ENCODE measurements at places on chromosomes 3 and 15.

DNA sequence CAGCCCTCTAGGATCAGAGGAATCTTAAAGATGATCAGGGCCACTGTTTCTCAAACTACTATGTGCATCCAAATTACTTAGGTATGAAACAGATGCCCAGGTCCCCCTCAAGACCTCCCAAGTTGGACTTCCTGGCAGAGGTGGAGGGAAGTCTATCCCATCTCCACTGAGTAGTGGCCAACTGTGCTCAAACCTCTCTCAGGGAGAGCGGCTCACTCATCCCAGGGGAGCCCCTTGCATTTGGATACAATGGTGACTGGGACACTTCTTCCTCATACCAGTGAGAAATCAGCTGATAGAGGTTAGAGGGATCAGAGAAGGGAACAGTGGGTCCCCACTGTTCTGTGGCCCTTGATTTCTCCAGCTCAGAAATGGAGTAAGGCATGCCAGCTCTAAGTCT lies 8.7 kb upstream of the WNT7A start:
- DNase-seq, result no peak

GRCh38 chr3:132628157-132628556 lies 31.1 kb downstream of the ACKR4 start:
- DNase-seq, result no peak

- DNase-seq, result no peak
Observed at GRCh38 chr15:89163271-89164055, 57.9 kb downstream of the RLBP1 start.

DNA sequence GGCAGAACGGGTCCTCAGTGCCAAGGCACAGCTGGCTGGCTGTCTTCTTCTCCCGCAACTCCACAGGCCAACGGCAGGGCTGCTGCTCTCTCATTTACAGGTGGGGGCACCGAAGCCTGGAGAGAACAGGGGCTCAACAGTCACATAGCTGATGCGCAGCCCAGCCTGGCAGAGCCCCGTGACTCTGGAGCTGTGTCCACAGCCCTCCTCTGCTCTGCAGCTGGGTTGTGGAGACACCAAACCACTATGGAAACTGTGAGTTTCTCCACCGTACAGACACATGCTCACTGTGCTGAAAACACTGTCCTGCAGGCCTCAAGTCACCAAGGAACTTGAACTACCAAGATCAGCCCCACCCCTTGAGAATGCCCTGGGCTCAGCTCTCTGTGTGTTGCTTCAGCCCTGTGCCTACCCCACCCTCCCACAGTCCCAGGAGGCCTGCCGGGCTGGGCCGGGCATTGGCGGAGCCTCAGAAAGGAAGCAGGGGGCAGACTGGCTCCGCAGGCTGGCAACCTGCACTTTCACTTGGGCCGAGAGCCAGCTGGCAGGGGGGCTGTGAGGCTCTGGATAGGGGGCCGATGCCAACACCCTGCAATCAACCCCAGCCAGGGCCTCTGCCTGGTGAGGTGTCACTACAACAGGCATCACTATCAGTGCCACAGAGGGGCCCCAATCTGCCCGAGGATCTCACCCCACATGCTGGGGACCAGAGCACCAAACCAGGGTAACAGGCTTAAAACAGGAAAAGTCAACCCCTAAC lies 113.7 kb upstream of the RPL32 start:
- peak; percentile 81 for DNase-seq

- DNase-seq, result no peak
Observed at GRCh38 chr3:154729741-154730140, 299.8 kb upstream of the GPR149 start.

- no peak for DNase-seq
Observed at GRCh38 chr3:23202203-23202920, 765 bp upstream of the UBE2E2 start.

DNA sequence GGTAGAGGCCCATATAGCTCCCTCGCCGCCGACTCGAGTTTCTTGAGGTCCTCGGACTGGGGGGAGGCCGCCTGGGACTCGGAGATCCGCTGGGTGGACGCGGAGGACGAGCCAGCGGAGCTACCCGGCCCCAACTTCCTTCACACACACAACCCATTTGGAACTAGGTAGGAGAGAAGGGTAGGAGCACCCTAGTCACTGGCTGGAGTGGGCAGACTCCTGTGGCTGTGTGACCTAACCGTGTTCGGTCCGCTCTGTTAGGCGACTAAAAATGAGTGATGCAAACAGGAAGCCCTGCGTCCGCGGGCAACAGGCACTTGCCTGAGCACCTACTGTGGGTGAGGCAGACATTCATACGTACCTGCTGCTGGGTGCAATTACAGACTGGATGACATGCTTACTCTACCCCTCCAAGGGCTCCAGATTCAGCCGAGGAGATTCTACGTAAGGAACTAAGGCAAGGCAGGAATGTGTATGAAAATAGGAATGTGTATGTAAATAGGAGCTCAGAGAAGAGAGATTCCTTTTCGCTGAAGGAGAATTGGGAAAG lies 4.6 kb upstream of the SIN3A start:
- peak; percentile 30 for DNase-seq

DNA sequence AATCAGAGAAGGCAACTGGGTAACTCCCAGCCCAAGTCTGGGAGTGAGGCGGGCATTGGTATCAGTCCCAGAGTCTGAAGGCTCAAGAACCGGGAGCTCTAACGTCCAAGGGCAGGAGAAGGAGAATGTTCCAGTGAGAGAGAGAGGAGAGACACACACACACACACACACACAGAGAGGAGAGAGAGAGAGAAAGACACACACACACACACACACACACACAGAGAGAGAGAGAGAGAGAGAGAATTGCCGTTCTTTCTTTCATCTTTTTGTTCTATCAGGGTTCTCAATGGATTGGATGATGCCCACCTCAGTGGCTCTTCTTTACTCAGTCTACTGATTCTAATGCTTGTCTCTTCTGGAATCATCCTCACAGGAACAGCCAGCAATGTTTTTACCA lies 57.0 kb downstream of the NR1D2 start:
- no peak for DNase-seq

- no peak for DNase-seq
Observed at GRCh38 chr3:190064112-190064511, 56.6 kb downstream of the P3H2 start.

- no peak for DNase-seq
Observed at GRCh38 chr3:187186801-187187421, 10.4 kb upstream of the RTP1 start.

DNA sequence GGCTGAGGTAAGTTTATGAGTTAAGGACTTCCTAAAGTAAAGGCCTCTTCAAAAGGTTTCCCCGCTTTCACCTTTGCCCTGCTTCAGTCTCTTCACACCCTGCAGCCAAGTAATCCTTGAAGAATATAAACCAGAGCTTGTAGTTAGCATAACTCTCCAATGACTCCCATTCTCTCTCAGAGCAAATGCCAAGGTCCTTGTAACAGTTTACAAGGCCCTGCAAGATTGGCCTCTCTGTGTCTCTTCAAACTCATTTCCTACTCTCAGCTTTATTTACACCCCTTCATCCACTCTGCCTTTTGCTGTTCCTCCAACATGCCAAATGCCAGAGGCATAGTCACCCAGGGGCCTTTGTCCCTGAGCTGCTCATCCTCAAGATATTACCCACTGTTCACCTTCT lies 60.5 kb upstream of the MME start:
- DNase-seq, result no peak

- no peak for DNase-seq
Observed at GRCh38 chr3:51997935-51998596, 2.4 kb upstream of the RPL29 start.

GRCh38 chr3:152253514-152253913 lies 15.2 kb upstream of the MBNL1 start:
- DNase-seq, result no peak

- DNase-seq, result no peak
Observed at GRCh38 chr15:80779658-80780415, 667 bp downstream of the CEMIP start.

DNA sequence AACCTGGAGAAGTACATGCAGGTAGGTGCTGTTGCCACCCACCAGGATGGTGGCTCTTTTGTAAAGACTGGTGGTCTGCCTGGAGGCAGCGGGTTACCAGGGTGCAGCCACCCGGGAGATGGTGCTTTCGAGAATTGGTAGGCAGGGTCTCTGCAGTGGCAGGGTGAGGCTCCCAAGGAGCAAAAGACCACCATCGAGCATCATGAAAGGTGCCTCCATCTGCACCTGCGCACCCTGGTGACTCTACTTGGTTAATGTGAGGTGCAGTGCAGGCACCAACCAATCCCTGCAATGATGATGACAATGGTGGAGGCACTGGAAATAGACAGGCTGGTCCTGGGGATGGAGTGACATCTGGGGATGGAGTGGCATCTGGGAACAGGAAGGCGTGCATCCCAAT lies 236.7 kb downstream of the ADAMTS17 start:
- DNase-seq, result no peak

DNA sequence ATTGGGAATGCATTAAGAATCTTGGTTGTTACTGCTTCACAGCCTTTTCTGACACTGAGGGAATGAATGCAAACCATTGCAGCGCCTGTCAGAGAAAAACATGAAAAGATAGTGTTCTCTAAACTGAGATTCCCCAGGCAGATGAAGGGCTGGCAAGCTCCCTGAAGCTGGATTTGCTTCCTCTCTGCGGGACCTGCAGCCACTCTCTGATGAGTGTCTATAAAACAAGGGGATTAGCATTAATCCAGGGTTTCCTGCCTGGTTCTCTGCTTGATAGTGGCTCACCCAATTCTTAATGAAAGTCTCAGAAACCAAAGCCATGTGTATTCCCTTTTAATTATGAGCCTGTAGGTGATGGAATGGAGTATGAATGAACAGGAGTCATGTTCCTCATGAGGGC lies 344.3 kb upstream of the UMPS start:
- no peak for DNase-seq

DNA sequence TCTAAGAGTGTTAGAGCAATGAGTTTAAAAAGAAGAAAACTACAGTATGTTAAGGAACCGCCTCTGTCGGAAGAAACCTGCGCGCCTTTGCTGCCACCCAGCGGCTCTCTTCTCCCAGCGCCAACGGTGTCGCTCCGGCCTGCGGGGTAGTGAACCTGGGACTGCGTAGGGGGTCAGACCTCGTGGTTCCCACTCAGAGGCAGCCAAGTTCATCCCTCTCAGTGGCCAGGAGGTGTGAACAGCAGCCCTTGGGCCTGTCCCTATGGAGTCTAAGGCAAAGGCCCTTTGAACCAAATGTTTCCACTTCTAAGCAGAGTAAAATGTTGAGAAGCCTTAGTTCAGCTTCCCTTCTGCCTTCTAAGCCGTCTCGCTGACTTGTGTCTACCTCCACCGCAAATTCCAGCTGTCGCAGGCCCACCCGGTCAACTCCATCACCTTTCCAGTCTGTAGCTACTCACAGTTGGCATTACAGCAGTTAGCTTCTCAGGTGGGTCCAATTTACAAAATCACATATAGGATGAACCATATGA lies 980 bp upstream of the RAB27A start:
- peak; percentile 49 for DNase-seq

- DNase-seq, result no peak
Observed at GRCh38 chr15:26295336-26296085, 432.4 kb upstream of the ATP10A start.

DNA sequence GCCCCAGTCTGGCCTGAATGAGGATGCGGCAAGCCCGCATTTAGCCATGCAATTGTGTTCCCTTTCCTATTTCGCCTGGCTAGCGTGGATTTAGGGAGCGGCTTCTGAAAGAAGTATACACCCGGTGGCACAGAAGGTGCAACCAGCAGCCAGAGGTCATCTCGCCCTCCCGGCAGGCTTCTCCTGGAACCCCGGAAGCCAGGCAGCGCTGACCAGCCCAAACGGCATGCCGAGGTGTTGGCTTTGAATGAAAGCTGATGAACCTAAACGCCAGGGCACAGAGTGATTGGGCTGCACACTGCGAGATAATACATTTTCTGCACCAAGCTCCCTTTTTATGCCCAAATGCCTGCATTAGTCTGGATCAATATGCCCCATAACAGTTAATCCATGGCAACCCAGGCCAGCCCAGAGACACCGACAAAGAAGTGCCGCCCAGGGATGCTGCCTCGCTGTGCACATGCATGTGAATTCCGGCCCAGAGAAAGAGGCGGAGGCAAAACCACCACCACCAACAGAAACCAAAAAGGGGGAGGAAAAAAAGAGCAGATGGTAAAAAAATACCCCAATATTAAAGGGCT lies 1.4 kb downstream of the SRGAP3 start:
- no peak for DNase-seq

- DNase-seq, result no peak
Observed at GRCh38 chr15:56931639-56932508, 13.4 kb downstream of the TCF12 start.

- DNase-seq, result no peak
Observed at GRCh38 chr3:30680789-30681648, 74.6 kb downstream of the TGFBR2 start.

DNA sequence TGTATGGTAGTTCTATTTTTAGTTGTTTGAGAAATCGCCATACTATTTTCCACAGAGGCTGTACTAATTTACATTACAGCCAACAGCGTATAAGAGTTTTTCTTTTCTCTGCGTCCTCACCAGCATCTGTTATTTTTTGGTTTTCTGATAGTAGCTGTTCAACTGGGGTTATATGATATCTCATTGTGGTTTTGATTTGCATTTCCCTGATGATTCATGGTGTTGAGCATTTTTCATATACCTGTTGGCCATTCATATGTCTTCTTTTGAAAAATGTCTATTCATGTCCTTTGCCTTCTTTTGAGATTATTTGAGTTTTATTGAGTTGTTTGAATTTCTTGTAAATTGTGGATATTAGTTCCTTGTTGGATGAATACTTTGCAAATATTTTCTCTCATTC lies 114.6 kb downstream of the LRRK1 start:
- DNase-seq, result no peak

DNA sequence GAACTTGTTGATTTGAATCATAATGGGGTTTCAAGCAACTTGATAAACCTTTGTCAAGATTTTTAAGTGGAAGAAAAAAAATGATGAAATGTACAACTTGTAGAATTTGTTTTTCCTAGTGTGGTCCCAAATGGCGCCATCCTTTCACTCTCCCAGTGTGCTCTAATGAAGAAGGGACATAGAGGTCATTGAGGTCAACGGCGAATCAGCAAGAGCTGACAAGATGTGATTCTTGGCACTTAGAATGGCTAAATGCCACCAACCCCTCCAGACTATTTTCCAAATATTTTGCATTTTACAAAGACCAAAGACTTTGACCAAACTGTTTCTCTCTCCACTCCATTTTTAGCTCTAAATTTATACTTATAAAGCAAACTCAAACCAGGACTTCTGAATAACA lies 320.2 kb upstream of the MME start:
- DNase-seq, result no peak

GRCh38 chr3:195868336-195868865 lies 40.0 kb downstream of the TNK2 start:
- no peak for DNase-seq
